ENCODE measurements at places on chromosomes 7 and 10.

GRCh38 chr10:86757113-86757972 is 924 bp downstream of the BMPR1A start:
- peak; percentile 11 for DNase-seq

DNA sequence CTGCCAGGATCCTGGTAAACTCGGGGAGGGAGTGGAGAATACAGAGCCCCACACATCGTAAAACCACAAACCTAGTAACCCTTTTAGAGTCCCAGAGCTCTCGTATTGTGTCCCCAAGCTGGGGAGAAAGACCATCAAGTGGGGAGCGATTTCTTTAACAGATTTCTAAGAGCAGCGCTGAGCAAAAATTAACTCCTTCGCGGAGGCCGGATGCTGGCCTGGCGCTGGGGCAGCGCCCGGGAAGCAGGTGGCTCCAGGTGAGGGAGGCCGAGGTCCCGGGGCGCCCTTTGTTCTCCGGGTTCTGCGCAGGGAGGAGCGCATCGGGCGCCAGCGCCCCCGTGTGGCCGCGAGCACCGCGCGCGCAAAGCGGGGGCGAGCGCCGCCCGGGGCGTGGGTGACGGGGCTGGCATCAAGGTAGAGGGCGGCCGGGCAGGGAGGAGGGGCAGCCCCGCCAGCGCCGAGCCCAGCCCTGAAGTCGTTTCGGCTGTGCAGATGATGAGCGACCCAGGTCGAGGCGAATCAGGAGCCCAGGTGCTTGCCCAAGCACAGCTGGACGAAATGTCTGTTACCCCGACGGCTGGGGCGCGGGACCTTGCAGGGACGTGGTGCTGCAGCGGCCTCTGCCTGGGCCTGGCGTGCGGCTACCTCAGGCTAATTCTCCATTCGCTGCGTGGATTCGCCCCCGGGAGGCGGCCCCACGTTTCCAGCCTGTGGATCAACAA is 10.4 kb upstream of the FGFR2 start:
- DNase-seq = peak; percentile 22

DNA sequence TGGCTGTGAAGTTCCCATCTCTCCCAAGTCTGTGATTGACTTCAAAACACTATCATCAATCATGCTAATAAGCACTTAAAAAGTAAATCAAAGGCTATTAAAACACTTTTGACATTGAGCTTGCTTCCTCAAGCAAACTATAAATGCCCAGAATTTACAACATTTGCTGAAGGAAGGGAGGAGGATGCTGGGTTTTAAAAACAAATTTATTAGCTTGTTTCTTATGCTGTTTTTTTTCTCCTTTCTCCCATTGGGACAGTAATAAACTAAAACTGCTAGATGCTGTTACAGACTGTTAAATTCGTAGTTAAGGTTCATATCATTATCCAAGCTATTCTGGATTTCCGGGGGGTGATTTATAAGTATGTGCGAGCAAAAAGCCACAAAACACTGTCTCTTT is 250.5 kb downstream of the SORCS1 start:
- no peak for DNase-seq

- DNase-seq = no peak
Observed at GRCh38 chr10:12589791-12590190, 240.4 kb downstream of the CAMK1D start.

- no peak for DNase-seq
Observed at GRCh38 chr7:69764147-69764546, 165.9 kb downstream of the AUTS2 start.

Measured in stimulated activated CD4-positive, alpha-beta T cell treated with anti-CD3 and anti-CD28 coated beads, Interleukin-2, amount 100 ng/mL, for 48 hours (primary cell).